NCI-H446 treated with DMSO at 0.1 percent for 48 hours (cell line): ENCODE measurements at places on chromosomes 4 and X.

DNA sequence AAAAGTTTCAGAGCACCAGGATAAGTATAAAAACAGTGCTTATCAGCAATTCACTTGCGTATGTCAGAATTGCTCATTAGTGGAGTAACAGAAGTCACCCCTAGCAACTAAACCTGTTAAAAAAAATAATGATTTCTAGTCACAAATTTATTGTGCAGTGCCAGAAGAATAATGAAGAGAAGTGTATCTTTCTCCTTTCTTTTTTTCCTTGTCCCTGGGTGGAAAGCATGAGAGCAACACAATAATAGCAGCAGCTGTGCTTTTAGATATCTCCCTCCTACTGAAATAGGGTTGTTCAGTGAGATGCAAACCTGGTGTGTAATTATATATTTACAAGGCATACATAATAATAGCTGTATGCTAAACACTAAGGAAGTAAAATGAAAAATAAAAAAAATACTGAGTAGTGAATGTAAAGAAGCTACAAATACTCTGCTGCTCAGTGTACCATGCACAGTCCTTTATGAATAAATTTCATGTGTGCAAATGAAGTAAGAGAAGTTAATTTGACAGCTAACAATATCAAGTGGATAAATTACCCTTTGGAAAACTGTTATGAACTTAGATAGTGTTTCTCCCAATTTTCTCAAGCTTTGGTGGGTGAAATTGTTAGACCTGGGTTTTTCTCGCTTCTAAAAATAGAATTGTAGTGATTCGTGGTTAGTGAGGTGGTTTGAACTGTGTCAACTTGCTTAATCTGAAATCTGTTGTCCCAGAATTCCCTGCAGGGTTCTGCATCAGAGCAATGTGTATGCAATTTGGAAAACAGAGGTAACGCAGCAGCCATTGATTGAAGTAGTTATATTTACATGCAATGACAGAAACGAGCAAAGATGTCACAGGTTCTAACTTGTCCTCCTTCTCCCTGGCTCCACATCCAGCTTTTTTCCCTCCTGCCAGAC, 125.7 kb upstream of the NDST3 start:
- no peak for DNase-seq

- DNase-seq: no peak
Measured at GRCh38 chr4:113148925-113149324, 99.5 kb downstream of the ANK2 start.

DNA sequence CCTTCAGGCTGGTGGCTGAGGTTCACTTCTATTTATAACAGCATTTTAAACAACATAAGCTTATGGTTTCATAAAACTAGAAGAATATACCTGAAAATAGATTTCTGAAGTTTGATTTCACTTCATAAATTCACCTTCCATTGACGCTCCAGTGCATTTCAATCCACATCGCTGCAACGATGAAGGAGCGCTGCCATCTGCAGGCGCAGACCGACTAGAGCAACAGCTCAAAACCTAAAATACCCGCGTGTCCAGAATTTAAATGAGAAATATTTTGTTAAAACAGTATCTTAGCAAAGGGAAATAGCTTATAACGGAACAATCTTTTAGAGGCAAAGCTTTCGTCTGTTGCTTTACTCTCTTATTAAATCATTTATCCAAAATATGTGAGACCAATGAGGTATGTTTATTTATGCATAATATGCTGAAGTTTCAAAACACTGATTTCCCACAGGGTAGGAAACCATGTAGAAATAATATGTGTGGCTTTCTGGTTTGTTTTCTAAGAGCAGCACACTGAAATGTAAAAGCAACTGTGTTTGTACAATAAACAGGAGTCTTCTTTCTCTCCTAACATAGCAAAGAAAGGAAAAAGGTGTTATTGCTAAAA, 816.4 kb upstream of the FRG1 start:
- DNase-seq: no peak

- no peak for DNase-seq
Measured at GRCh38 chr4:17797808-17798207, 12.7 kb downstream of the DCAF16 start.

DNA sequence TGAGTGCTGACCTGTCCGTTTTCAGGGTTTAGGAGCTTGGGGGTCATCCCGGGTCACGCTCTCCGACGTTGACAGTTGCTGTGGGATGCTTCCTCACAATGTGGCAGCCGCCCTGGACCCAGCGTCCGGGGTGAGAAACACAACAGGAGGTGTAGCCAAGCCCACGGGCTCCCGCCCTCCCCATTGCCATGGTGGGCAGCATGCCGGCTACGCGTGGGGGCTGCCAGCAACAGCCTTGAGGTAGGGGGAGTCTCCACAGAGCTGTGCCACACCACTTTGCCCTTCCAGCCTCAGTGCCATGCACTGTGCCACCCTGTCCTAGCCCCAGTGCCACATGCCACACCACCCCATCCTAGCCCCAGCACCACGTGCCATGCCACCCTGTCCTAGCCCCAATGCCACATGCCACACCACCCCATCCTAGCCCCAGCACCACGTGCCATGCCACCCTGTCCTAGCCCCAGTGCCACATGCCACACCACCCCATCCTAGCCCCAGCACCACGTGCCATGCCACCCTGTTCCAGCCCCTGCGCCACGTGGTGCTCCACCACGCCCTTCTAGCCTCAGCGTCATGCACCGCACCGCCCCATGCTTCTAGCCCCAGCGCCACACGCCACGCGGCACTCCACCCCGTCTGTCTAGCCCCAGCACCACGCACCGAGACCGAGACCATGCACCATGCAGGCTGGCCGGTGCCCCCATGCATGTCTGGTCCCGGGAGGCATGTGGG, 8.5 kb upstream of the HGFAC start:
- no peak for DNase-seq

DNA sequence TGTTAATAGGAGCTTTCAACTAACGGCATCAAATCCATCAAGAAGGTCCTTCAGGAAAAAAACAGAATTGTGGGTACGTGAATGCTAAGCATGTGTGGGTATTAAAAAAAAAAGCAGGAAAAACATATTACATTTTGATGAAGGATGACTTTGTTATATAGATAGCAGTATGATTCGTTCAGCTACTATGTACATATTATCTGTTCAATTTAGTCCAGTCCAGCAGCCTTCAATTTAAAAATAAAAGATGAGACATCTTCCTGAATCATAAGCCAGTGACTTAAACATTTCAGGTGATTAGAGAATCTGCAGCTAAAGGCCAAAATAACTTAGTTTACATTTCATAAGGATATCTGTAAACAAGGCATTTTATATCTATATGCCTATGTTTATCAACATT, 63.4 kb downstream of the LCORL start:
- no peak for DNase-seq

DNA sequence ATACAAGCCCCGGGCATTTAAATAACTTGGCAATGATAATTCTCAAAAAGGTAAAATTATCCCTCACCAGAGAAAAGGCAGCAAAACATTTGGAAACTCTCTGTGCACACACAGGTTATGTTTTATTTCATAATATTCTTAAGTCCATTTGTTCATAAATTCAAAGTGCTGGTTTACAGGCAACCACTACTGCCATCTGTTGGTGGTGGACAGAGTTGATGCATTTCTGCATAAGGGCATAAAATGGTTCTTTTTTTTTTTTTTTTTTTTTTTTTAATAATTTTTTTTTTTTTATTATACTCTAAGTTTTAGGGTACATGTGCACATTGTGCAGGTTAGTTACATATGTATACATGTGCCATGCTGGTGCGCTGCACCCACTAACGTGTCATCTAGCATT, 31.5 kb upstream of the IL21 start:
- DNase-seq: no peak

DNA sequence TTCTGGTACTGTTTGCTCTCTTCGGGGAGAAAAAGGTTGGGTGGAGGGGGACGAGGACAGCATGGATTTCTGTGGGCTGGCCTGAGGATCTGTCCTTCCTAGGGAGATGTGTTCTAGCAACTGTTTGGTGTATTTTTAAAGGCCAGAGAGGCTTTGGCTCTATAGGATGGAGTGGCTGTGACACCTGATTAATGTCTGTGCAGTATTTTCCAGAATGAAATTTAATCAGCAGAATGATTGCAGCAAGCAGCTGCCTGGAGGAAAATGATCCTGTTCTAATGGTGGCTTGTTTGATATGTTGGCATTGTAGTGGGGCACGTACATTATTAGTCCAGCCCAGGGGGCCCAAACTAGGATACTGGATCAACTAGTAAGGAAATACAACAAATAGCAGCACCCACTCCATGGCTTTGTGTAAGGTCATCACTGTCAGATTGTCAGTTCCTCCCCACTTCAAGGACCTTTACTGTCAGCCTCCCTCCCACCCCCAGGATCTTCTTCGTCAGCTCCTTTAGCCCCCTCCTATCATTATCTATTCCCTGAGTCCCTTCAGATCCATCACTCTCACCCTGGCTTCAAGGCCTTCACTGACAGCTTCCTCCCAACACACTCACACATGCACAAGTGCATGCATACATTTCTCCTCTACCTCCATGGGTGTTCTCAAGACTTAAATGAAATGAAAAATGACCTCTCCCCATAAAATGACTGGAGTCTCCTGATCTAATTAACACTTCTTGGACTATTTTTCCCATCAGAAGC, 10.4 kb upstream of the TMEM255A start:
- DNase-seq: no peak

- DNase-seq: no peak
Measured at GRCh38 chr4:178665916-178666315, 1223.7 kb upstream of the AGA start.

- peak; percentile 60 for DNase-seq
Measured at GRCh38 chr4:168923526-168924194, 86.4 kb downstream of the CBR4 start.

- no peak for DNase-seq
Measured at GRCh38 chr4:8862800-8863685, 8.6 kb downstream of the HMX1 start.

DNA sequence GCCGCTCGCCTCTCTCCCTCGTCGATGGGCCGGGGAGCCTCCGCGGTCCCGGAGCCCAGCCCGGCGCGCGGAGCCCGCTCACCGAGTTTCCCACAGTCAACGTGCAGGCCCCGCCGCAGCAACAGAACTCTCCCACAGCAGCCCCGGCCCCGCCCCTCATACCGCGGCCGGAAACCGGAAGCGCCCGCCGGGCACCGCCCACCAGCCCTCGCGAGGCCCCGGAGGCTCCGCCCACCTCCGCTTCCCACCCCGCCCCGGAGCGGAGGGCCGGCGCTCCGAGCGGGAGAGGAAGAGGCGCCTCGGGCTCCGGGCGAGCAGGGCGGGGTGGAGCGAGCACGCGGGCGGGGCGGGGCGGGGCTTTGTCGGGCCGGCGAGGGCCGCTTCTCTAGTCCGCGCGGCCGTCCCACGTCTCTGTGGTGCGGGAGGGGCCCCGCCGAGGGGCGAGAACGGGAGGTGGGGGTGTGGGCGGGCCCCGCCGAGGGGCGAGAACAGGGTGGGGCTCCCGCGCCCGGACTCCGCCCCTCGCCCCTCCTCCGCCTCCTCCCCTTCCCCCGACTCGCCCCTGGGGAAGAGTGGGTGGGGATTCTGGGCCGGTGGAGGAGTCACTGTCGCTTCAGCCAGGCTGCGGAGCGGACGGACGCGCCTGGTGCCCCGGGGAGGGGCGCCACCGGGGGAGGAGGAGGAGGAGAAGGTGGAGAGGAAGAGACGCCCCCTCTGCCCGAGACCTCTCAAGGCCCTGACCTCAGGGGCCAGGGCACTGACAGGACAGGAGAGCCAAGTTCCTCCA, at the start of the genes ABCD1 and BCAP31:
Gene ABCD1 (plus strand): TSS at position 605 of the 787 bp plus-strand sequence. CDS start 411 bp downstream, outside the sequence.
Gene BCAP31 (minus strand): TSS at position 136 of the 787 bp plus-strand sequence. CDS start 1,143 bp downstream, outside the sequence.
- DNase-seq: peak; percentile 64

GRCh38 chrX:38881727-38882126, 80.5 kb downstream of the MID1IP1 start:
- no peak for DNase-seq

DNA sequence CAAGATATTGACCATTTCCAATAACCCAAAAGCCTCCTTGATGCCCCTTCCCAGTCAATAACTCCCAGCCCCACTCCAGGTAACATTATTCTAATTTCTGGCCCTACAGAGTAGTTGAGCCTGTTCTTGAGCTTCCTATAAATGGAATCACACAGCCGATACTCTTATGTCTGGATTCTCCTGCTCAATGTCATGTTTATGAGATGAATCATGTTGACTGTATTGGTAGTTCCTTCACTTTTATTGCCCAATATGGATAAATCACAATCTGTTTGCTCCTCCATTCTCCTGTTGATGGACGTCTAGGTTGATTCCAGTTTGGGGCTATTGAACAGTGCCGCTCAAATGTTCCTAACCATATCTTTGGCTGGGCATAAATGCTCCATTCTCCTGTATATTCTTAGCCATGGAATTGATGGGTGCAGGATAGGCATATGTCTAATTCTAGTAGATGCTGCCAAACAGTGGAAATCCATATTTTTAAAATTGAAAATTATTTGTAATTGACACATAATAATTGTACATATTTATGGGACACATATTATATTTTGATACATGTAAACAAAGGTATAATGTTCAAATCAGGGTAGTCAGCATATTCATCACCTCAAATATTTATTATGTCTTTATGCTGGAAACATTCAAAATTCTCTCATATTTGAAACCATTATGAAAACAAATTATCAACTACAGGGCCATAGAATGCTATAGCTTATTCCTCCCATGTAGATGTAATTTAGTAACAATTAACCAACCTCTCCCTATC, 40.5 kb upstream of the SLC2A9 start:
- no peak for DNase-seq

DNA sequence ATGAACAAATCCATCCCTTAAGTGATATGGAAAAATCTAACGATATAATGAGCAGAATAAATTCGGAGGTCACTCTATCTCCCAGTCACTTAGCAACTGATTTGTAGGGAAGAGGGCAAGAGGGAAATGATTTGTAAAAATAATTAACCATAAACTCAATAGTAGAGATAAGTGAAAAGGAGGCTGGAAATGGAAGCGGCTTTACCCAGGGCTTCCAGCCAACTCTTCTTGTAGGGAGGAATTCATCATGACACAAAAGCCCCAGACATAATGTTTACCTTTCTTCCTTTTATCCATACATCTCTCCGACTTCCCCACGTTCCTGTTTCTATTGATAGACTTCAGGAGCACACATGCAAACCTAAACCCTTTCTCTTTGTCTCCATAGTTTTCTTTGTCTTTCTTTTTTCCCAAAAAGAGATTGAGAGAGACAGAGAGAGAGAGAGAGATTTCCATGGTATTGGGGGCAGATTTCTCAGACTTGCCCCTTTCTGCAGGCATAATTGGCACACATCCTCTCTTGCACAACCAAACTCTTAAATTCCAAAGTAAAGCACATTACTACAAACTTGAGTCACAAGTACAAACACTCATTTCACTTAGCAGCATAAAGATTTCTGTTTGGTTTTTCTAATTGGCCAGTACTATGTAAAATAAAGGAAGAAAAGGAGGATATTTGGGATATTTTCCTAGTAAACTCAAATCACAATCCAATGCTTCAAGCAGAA, 140.9 kb downstream of the MAPK10 start:
- no peak for DNase-seq

DNA sequence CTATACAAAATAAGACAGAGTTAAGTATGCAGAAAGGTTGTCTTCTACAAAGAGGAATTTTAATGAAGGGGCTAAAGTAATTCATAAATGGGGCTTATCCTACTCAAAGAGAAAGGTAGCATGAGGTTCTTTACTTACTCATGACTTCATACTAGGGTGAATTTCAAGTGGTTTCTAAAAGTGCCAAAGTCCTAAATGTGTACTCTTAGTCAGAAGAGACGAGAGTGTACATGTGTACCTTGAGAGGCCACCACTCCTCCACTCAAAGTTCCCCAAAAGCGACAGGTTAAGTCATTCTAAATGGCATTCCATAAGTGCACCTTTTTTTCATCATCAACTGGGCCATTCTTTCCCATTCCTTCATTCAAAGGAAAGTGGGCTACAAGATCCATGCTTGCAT, 21.9 kb downstream of the EDA2R start:
- no peak for DNase-seq
